ENCODE measurements at places on chromosomes 5 and 9.

GRCh38 chr9:78676623-78677022, 379.7 kb downstream of the PSAT1 start:
- H3K27ac ChIP-seq, result no peak overlapping the region
- no peak overlapping the region for H3K4me3 ChIP-seq
- H3K4me1 ChIP-seq, result no peaks in the 10 kb centered on the region
- H3K27me3 ChIP-seq, result no peaks in the 10 kb centered on the region
- H3K36me3 ChIP-seq, result no peaks in the 10 kb centered on the region
- no peak for DNase-seq

DNA sequence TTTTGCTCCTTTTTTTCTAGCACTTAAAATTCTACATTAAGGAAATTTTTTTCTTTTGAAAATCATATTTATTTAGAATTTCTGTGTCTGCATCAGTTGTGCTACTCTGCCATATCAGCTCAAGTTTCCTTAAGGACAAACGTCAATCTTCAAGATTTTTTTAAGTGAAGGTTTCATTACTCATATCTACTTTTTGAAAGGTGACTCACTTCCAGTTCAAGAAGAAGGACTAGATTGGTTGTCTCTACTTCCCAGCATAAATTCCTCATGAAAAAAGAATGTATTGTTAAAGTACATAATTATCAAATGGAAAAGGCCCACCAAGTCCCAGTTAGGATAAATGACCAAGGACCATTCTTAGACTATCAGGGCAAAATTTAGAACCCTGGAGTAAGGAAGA, 626.5 kb downstream of the DMRTA1 start:
- no peaks in the 10 kb centered on the region for H3K4me1 ChIP-seq
- H3K27me3 ChIP-seq, result no peaks in the 10 kb centered on the region
- no peak overlapping the region for H3K27ac ChIP-seq
- H3K4me3 ChIP-seq, result no peak overlapping the region

- no peak overlapping the region for H3K27ac ChIP-seq
- H3K4me3 ChIP-seq, result no peak overlapping the region
- H3K27me3 ChIP-seq, result no peaks in the 10 kb centered on the region
- no peaks in the 10 kb centered on the region for H3K36me3 ChIP-seq
- no peaks in the 10 kb centered on the region for H3K4me1 ChIP-seq
Observed at GRCh38 chr5:82018462-82018861, 46.6 kb downstream of the ATG10 start.

- H3K4me3 ChIP-seq, result no peak overlapping the region
- no peak overlapping the region for H3K27ac ChIP-seq
- H3K27me3 ChIP-seq, result peaks cover 6% of the 10 kb centered on the region
- no peaks in the 10 kb centered on the region for H3K4me1 ChIP-seq
Observed at GRCh38 chr9:20302197-20302596, 320.1 kb downstream of the MLLT3 start.

- no peak for DNase-seq
- H3K36me3 ChIP-seq, result no peaks in the 10 kb centered on the region
- H3K4me1 ChIP-seq, result no peaks in the 10 kb centered on the region
- H3K4me3 ChIP-seq, result no peak overlapping the region
- no peaks in the 10 kb centered on the region for H3K27me3 ChIP-seq
Observed at GRCh38 chr5:153907170-153907775, 131.4 kb downstream of the FAM114A2 start.

DNA sequence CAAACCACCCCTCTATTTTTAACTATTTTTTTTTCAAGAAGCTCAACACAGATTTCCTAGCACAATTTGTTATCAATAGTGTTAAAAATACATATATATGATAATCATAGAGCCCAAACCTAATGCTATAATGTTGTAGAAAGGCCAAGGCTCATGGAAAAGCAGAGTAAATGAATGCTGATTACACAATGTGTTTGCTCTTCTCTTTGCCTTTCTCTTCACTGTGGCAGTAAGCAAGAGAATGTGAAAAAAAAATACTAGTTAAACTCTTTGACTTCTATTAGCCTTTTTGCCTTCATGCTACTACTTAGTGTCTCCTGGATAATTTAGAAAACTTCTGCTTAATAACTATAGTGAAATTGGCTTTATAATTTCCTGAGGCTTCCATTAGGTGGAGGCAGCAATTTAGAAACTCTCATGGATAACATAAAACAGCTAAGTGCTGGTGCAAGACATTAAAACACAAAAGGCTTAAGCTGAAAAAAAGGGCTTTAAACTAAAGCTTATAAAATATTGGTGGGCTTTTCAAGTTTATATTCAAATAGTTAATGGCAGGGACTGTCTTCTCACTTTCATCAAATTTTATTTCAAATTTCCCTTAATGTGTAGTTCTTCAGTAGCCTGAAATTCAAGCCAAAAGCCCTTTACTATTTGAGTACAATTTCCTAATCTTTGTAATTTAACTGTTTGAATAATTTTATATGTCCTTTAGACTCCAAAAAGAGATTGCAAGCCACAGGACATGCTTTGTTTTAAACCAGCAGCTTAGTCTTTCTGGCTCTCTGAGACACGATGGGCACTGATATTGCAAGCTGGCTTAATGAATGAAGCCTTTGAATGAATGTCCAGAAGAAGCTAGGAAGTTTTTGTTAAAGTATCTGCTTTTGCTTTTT, 2031.8 kb upstream of the CDH6 start:
- no peak overlapping the region for H3K4me3 ChIP-seq
- no peak overlapping the region for H3K27ac ChIP-seq
- no peak for DNase-seq
- H3K27me3 ChIP-seq, result no peaks in the 10 kb centered on the region
- no peaks in the 10 kb centered on the region for H3K36me3 ChIP-seq

Data from endothelial cell of umbilical vein (primary cell).